ENCODE measurements at places on chromosomes 3 and 15. TPM values are rescaled to one million over a fixed set of nuclear protein-coding genes. Genes with fewer than 3 reads are reported as not detected.

GRCh38 chr3:99418709-99419108 is 219.7 kb upstream of the COL8A1 start:
- no peak for DNase-seq

The BUB1B gene
- 0.98 TPM for total RNA-seq

DNA sequence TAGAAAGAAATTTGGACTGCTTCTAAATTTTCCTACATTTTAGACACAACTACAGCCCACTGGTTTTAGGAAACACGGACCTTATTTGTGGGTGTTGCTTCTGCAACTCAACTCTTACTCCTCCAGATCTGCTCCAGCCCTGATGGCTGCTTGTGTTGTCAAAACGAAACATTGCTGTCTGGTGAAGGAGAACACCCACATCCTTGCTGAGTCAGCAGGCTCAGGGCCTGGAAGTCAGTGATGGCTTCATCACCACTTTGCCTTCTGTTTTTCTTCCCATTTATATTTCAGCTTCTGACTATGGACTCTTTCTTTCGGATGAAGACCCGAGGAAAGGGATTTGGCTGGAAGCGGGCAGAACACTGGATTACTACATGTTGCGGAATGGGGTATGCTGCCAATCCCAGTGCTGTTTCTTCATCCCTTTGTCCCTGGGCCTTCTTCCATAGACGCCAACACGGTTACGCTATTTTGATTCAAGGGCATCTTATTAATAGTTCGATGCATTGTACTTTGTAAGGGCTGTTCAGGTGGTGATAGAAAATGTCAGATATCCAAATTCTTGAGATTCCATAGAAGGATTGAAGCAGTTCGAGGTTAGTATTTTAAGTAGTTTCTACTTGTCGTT is 392.6 kb upstream of the TPM1 start:
- DNase-seq: no peak

- peak; percentile 49 for DNase-seq
Measured at GRCh38 chr15:65044724-65045481, at the start of gene SLC51B. SLC51B (plus strand) TSS chr15:65045387; CDS start chr15:65050005, 4,618 bp downstream.

The KLHDC8B gene
- 112 TPM for total RNA-seq

Data from heart left ventricle (tissue), 16 donors.